ENCODE measurements at places on chromosomes 5 and 9. TPM values are rescaled to one million over a fixed set of nuclear protein-coding genes. Genes with fewer than 3 reads are reported as not detected.

The GLRA1 gene
- total RNA-seq, result not detected

The SH2D3C gene
- total RNA-seq, result 0.17 TPM

The RIC1 gene
- total RNA-seq, result 15.7 TPM

The CDH18 gene
- total RNA-seq, result not detected

GRCh38 chr9:28031521-28032267 lies 458.4 kb upstream of the C9orf72 start:
- no peak for DNase-seq

DNA sequence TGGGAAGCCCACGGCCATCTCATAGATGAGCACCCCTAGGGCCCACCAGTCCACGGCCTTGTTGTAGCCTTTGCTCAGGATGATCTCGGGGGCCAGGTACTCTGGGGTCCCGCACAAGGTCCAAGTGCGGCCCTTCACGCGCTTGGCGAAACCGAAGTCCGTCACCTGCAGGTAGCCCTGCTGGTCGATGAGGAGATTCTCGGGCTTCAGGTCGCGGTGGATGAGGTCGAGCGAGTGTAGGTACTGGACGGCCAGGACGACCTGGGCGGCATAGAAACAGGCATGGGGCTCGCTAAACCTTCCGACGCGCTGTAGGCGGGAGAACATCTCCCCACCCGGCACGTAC lies 558 bp downstream of the PRKACG start:
- DNase-seq, result no peak

- DNase-seq, result peak; percentile 56
Observed at GRCh38 chr5:175288048-175288621, 155.8 kb downstream of the DRD1 start.

The ACER2 gene
- total RNA-seq, result 10.8 TPM

GRCh38 chr5:124669956-124670721 lies 76.3 kb downstream of the ZNF608 start:
- no peak for DNase-seq

DNA sequence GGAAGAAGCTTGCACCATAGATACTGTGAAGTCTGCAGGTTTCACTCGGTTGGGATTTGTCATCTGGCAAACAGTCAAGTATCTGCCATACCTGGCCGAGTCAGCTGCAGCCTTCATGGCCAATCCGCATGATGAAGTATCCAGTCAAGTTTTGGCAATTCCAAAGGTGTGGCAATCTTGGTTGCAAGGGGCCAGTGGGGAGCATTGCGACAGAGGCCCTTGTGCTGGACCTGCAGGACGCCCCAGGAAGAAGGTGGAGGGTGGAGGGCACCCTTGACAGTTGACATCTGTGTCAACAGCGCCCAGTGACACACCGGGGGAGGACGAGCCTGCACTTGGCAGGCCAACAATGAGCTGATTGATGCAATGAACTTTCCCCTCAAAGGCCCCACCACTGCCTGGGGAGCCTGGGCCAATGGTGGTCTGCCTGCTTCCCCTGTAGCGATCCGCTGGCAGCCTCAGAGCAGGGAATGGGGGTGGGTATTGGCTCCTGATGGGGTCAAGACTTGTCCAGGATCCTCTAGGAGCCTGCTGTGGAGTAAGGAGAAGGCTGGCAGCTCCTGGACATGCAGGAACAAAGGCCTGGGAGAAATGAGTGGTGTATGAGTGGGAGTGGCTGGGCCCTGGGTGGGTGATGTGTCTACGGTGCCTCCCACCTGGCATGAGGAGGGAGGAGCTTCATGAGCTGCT lies 122.8 kb upstream of the PITX1 start:
- no peak for DNase-seq

- DNase-seq, result no peak
Observed at GRCh38 chr9:130003943-130004552, 38.9 kb downstream of the FNBP1 start.

DNA sequence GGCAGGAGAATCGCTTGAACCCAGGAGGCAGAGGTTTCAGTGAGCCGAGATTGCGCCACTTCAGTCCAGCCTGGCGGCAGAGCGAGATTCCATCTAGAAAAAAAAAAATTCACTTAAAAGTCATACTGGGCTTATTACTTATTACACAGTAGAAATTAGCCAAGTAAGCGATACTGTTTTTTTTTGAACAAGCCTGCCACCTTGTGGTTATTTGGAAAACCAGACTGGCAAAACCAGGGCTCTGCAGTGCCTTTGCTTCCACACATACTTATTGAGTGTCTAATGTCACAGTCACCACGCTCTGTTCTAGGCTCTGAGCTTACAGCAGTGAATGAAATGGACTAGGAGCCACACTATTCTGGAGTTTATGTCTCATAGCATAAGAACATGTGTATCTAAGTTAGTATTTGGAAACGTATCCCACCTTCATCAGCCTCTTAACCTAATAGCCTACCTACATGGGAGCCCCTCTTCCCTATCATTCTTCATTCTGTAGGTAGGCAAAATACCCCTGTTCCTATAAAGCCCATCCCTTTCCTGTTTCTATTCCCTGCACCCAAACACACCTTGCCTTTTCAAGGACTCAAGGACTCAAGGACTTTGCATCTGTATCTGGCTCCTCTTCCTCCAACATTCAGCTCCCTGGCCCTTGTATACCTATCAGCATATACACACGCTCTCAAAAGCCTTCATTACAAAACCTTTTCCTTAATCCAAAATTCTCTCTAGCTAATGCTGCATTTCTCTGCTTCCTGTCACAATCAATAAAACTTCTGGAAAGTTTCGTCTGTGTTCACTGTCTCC lies 13.9 kb upstream of the BASP1 start:
- no peak for DNase-seq

GRCh38 chr9:7901621-7902020 lies 102.0 kb upstream of the DMAC1 start:
- DNase-seq, result no peak

The HK3 gene
- total RNA-seq, result not detected

- DNase-seq, result no peak
Observed at GRCh38 chr9:14246951-14247350, 67.0 kb downstream of the NFIB start.

Data from kidney epithelial cell (primary cell).